CD4-positive, alpha-beta T cell treated with Interleukin-2 at 100 ng/mL for 4 hours (primary cell): ENCODE measurements at places on chromosomes 7 and 10.

- DNase-seq, result no peak
These were observed 69.0 kb downstream of the VIPR2 start for GRCh38 chr7:159075563-159076238.

DNA sequence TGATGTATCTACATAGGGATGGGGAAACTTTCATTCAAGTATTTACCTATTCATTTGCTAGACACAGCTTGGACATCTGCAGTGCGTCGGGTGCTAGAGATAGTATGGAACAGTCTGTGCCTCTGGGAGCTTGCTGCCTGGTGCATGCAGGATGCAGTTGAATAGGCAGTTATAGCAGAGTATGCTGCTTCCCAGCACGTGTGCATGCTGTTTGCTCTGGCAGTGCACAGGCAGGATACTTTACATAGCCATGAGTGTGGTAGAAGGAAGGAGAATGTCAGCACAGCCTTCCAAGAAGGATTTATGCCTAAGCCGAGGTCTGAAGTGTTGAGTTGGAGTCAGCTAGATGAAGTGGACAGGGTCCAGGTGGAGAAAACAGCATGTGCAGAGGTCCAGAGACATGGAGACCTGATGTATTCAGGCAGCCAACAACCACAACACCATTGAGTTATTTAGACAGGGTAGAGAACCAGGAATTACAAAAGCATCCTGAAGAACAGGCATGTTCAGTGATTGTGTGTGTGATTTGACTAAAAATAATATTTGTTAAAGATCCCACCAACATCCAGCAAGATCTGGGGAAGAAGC, 8.1 kb downstream of the MAP3K8 start:
- no peak for DNase-seq

- no peak for DNase-seq
These were observed 6.8 kb upstream of the SNX8 start for GRCh38 chr7:2321020-2321419.

GRCh38 chr7:115924411-115924810, 106.2 kb downstream of the TFEC start:
- no peak for DNase-seq
